ENCODE measurements at places on chromosomes 11 and 22.

DNA sequence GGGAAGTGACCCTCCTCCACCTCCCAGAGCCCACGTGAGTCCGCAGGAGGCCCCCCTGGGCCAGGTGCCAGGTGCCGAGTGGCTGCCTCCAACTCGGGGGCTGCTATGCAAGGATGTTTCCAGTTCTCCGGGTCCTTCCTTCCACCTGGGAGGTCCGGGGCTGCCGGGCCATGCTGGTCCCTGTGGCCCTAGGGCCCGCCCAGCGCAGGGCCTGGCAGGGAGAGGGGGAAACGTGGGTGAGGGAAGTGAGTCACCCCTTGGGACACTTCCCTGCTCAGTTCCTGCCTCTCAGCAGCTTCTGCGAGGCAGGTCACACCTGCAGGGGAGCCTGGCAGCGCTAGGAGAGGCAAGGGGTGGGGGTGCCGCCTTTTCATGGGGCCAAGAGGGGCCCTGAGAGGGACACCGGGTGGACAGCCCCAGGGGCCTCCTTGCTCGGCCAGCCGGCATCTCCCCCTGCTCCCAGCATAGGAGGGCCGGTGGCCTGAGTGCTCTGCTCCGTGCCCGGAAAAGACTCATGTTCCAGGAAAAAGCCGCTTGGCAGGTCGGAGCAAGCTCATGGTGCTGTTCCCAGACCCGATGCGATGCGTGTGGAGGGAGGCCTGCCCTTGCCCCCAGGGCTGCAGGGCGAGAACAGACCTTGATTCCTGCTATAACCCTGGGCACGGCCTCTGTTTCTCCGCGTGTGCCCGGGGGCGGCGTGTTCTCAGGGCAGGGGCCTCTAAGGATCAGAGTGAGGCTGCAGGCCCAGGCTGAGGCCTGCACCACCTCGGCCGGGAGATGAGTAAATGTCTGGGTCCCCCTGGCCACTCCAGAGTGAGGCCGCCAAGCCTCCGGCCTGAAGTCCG, 30.3 kb upstream of the WNT7B start:
- DNase-seq: peak; percentile 50

DNA sequence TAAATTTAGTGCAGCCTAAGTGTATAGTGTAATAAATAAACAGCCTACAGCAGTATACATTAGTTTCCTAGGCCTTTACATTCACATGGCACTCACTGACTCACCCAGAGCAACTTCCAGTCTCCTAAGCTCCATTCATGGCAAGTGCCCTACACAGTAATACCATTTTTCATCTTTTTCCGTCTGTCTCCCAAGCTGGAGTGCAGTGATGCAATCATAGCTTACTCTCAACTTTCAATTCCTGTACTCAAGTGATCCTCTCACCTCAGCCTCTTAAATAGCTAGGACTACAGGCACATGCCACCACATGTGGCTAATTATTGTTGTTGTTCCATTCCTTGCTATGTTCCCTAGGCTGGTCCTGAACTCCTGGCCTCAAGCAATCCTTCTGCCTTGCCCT, 54.4 kb downstream of the FCHSD2 start:
- DNase-seq: no peak

- DNase-seq: no peak
These were observed 2.6 kb upstream of the MRGPRE start for GRCh38 chr11:3234846-3235245.

GRCh38 chr11:86143087-86144030, 74.5 kb upstream of the PICALM start:
- DNase-seq: no peak

DNA sequence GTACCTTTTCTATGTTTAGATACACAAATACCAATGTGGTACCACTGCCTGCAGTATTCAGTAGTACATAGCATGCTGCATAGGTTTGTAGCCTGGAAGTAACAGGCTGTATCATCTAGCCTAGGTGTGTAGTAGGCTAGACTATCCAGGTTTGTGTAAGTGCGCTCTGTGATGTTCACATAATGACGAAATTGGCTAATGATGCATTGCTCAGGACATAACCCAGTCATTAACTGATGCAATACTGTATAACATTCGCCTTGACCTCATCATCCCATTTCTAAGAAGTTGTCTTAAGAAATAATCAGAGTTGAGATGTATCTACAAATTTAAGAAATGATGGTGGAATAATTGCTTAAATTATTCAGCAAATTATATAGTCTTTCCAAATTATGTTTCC, 116.0 kb upstream of the TIMP3 start:
- no peak for DNase-seq

DNA sequence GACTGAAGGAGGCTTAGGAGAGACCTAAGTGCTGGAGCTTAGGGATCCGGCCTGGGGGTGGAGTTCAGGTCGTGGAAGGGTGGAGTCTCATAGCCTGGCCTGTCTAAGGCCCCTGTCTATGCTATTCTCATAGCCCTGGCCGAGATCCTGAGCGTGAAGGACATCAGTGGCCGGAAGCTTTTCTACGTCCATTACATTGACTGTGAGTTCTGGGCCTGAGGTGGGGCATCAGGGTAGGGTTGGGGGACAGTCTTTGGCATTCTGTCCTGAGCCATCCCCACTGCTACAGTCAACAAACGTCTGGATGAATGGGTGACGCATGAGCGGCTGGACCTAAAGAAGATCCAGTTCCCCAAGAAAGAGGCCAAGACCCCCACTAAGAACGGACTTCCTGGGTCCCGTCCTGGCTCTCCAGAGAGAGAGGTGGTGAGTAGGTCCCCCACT, 603 bp downstream of the KAT5 start:
- DNase-seq: no peak

DNA sequence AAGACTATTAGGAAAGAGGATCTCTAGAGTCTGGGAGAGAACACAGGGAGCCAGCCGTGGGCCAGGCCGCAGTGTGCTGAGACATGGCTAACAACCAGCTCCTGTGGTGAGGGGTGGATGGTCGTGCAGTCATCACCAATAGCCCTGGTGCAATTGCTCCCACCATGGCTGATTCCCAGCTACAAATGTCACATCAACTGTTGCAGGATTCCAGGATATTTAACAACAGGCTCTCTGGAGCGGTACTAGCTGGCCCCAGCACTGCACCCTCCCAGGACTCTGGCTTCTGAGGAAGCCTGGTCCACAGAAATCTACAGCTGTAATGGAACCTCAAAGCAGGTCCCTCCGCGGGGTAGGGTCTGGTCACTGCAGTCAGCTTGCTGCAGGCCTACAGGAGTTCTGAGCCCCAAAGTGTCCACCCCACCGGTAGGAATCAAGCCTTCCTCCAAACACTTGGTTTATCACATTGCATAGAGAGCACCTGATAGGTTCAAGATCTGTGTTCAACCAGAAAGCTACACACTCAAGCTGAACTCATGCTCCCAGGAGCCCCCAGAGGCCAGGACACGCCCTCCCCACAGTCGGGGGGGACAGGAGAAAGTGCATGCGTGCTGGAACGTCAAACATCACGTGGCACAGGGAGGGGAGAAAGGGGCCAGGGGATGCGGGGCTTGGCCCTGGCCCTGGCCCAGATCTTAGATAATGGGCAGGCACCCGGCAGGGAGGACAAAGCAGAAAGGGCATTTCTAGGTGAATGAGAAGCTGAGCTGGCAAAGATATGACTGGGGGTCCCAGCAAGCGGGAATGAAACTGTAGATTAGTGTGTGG, 609.0 kb downstream of the TBC1D22A start:
- DNase-seq: peak; percentile 39
